CD4-positive, alpha-beta T cell treated with Interleukin-6 at 100 ng/mL for 8 hours (primary cell): ENCODE measurements at places on chromosomes 1 and 21.

GRCh38 chr1:117017062-117017461 is 15.5 kb downstream of the CD101 start:
- no peak for DNase-seq

DNA sequence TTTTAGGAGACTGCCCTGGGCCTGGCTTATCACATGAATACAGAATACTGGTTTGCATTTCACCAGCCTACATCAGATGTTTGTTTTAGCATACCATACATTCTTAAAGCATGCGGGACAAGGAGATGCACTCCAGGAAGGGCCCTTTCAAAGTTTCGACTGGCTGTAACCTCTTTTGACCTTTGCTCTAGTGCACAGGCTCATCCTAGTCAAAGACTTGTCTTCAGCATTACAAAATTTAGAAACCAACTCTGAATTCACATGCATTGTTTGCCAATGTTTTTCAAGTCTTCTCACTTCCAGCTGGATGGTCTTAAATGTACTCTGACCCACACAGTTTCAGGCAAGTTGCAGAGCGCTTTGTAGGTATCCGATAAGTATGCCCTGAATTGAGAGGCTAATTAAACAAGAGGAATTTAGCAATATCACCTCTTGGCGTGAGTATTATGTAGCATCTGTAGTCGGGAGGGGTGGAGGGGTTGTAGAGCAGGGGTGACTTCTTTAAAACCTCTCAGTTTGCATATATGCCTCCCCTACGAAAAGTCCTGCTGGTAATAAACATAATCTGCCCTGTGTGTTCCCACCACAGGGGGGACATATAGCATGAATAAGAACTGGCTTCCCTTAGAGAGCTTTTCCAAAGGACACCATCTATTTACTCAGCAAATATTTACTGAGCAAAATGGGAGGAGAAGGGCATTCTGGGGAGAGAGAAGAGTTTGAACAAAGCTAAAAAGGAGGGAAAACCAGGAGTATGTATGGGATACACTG is 24.4 kb upstream of the AHCYL1 start:
- no peak for DNase-seq

GRCh38 chr21:44751186-44751798 is 39.9 kb upstream of the TSPEAR start:
- no peak for DNase-seq

DNA sequence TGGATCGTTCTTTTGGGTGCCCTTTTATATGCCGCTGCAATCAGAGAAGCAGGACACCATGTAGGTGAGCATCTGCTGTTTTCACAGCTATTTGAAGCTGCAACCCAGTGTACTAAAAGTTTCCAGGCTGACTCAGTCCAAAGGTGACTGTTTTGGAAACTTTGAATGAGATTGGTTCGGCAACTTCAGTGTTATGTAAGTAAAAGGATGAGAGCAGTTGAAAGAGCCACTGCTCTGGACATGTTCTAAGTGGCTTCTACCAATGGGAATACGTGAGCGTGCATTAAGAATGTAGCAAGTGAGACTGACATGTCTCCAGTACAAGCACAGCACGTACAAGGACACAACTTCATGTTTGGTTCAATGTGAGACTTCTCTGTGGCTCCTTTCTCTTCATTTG is 55.6 kb downstream of the DDR2 start:
- no peak for DNase-seq
